Nucleus accumbens (tissue), 56 donors: ENCODE measurements at places on chromosomes 3 and 15.

- DNase-seq, result no peak
Measured at GRCh38 chr3:67897351-67898336, 243.2 kb upstream of the SUCLG2 start.

DNA sequence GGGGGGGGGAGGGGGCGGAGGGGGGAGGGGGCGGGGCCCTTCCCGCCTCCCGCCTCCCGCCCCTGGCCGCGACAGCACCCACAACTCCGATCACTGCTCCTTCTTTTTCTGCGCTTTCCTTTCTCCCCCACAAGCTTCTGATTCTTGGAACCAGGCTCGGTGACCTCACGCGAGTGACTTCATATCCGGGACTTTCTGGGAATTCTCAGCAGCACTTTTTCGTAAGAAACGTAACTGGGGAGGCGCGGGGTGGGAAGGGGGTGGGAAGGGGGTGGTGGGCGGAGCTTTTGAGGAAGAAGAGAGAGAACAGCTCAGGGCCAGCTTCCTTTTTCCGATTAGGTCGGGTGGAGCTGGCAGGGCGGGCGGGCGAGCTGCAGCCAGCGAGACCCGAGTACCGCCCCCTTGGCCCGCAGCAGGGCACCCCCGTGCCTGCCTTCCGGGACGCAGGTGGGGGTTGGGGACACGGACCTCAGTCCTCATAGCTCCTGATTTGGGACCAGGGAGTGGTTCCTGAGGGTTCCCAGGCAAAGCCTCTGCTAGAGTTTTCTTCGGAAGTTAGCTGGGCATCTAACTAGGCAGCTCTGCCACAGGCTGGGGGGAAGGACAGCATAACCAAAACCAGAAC, 14.6 kb downstream of the XIRP1 start:
- peak; percentile 77 for DNase-seq

DNA sequence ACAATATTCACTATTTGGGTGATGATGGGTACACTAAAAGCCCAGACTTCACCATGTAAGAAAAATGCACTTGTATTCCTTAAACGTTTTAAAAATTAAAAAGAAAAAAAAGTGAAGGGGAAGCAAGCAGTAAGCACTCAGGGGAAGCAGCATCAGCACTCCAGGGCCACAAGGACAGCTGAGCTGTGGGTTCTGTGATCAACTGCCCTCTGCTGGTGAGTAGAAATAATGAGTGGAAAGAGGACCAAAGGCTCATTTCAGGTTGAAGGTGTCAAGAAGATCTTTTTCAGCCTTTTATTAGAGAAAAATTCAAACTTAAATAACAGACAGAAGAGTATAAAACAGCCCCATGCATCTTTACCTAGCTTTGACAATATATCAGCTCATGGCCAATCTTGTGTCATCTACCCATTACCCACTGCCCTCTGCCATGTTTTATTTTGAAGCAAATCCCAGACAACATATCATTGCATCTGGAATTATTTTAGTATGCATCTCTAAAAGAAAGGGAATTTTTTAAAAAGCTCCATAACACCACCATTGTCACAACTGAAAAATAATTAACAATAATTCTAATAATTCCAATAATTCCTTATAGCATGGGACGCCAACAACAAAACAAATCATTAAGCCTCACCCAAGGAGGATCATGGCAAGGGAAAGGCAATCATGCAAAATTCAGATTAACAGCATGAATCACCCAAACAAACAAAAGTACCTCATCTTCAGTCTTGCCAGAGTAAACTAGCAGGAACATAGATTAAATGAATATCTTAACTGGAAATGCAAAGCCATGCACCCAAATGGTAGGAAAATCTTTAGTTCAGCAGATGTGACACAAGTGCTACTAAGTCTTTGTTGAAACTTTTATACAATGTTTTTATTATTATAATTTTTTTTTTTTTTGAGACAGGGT, 42.5 kb downstream of the TAMM41 start:
- DNase-seq, result peak; percentile 44

- no peak for DNase-seq
Measured at GRCh38 chr3:47096959-47097358, 67.0 kb downstream of the SETD2 start.

GRCh38 chr3:196711838-196712513, at the start of the genes CEP19 and PIGX:
TSS of gene CEP19 (minus strand) at chr3:196712250. CDS start at chr3:196708657, 3,593 bp downstream.
TSS of gene PIGX (plus strand) at chr3:196712377.
- peak; percentile 59 for DNase-seq

DNA sequence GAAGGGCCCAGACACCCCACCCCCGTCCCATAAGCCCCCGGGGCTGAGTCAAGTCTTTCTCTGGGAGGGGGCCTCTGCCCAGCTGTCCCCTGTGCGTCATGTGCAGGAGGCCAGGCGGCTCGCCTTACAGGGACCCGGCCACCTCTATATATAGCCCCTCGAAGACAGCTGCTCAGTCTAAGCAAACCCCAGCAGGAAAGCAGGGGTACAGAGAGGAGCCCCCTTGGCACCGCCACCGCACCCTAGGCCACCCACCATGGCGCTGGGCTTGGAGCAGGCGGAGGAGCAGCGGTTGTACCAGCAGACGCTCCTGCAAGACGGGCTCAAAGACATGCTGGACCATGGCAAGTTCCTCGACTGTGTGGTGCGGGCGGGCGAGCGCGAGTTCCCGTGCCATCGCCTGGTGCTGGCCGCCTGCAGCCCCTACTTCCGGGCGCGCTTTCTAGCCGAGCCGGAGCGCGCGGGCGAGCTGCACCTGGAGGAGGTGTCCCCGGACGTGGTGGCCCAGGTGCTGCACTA, at the start of gene KLHL40:
KLHL40 (plus strand) TSS at position 175 of the 519 bp plus-strand sequence; CDS start at position 257, 82 bp downstream.
- DNase-seq, result no peak

DNA sequence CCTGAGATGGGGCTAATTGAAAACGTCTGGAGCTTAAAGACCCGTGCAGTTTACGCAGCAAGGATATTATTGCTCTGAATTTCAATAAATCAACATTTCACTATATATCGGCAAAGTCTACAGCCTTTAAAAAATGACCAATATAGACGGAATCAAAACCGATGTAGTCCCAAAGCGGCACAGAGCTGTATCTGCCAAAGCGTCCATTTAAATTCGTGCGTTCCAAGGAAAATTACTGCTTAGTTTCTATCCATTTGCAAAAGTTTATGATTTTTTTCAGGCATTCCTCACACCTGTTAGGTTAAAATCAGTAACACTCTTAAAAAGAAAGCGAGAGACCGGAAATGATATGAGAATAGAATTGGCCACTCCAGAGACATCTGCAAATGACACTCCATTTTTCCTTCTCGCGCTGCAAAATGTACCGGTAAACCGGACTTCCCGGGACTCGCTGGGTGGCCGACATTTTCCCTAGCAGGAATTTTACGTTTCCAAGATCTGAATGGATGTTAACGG, 777 bp upstream of the EIF4A2 start:
- DNase-seq, result no peak

DNA sequence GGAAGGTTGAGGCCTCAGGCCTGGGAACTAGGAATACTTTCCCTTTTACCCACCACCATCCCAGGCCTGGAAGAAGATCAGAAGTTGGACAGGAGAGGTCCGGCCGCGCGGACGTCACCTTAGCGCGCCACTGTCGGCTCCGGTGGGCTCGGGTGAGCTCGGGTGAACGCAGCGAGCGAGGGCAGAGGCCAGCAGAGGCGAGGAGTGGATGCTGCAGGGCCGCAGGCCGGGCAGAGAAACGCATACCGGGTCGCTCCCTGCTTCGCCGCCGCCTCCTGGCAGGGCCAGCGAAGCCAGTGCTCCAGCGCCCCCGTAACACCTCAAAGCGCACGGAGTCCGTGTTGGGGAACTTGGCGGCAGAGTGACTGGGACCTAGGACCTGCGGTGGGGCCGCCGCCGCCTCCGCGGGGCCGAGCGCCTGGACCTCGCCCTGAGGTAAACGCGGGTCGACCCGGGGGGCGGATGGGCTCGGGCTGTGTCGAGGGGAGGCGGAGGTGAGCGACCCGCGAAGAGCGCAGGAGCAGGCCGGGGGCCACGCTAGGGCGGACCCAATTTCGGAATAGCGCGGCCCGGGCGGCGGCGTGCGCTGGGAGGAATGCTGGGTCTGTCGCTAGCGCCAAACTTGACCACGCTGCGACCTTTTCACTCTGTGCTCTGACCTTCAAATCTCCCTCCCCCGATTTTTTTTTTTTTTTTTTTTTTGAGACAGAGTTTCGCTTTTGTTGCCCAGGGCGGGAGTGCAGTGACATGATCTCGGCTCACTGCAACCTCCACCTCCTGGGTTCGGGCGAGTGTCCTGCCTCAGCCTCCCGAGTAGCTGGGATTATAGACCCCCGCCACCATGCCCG, 1.6 kb downstream of the CYP11A1 start:
- no peak for DNase-seq

GRCh38 chr3:149812165-149812605, 830 bp upstream of the RNF13 start:
- no peak for DNase-seq

- DNase-seq, result no peak
Measured at GRCh38 chr15:70491201-70491621, 272.1 kb downstream of the UACA start.

GRCh38 chr3:126568776-126569342, 10.1 kb upstream of the C3orf22 start:
- no peak for DNase-seq

- no peak for DNase-seq
Measured at GRCh38 chr3:14617508-14618023, 34.0 kb upstream of the CCDC174 start.

DNA sequence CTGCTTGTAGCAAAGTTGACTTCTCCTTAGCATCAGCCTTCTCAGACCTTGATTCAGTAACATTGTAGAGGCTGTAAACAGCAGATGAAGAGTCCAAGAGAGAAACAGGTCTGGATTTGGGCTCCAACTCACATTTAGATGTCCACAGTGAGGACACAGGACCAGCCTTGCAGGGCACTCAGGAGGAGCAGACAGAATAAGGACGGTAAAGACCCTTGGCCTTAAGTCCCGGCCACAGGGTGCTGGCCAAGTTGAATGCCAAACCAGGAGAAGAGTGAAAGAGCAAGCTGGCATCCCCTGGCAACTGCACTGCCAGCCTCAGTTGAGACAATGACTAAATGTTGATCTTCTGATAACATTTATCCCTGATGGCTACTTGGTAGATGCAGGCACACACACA, 136.3 kb downstream of the LRRK1 start:
- no peak for DNase-seq

GRCh38 chr3:46662771-46663551, 30.5 kb downstream of the ALS2CL start:
- no peak for DNase-seq

- DNase-seq, result no peak
Measured at GRCh38 chr3:115246461-115247020, 99.5 kb upstream of the ZBTB20 start.

GRCh38 chr3:192229866-192230265, 497.5 kb downstream of the FGF12 start:
- DNase-seq, result no peak

DNA sequence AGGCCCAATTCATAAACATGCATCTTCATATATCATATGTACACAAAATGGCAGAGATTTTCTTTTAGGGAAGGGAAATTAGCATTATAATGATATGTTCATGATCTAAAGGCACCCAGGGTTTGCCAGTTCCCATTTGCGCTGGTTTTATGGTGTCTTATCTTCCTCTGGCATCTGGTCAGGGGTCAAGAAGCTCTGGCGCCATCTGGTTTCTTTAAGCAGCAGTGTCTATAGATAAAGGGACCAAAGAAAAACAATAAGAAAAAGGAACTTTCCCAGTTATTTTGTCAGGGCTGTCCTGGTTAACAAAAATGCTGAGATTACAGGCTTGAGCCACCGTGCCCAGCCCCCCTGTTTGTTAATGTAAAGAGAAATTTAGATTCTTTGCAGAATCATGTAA, 3.3 kb upstream of the DCP1A start:
- DNase-seq, result no peak

GRCh38 chr3:144307951-144308350, 336.3 kb downstream of the DIPK2A start:
- no peak for DNase-seq

DNA sequence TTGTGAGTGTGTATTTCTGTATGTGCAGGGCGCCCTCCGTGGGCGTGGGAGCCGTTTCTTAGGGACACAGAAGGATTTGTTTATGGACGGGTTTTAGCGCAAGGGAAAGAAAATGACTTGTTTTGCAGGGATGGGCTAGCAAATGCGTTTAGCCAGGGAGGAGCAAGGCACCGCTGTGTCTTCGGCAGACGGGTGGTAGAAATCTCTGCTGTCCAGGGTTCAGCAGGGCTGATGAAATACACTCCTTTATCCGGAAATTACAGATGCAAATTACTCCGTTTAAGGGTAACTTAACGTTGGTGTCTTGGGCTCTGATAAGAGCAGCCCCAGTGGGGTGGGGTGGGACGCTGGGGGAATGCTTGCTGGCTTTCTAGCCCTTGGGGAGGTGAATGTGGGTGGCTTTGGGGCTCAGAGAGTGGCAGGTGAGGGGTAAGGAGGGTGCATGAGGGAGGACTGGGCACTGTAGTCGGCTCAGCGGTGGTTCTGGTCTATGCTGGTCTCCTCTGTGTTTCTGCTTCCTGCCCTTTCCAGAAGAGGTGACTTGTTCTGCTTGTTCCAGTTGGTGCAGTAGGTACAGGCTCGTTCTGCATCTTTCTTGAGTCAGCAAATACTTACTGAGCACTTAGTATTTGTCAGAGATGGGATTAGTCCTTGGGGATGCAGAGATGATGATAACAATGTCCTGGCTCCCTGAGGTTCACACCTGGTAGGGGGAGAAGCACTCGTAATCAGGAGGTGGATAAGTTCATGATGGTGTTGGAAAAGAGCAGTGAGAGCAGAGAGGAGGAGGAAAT, 954 bp downstream of the SV2B start:
- DNase-seq, result no peak

DNA sequence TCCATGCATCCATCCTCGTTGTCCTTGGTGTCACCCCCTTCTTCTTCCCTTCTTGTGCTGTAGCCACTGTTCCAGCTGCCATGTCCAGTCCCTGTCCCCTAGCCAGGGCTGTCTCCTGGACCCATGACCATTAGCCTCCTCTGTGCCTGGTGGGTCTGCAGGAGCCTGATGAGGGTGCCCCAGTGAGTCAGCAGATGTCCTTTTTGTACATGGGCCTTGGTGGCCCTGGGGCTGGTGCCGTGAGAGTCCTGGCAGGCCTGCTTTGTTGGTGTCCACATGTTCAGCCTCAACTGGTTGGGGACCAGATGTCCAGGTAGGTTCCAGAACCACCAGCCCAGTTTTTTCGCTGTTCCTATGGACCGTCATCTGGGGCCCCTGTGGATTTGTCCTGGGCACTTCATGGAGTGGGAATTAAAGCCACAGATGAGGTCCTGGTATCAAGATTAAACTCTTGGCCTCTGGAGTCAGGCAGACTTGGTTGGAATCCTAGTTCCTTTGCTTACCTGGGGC, 66.1 kb downstream of the FBLN2 start:
- no peak for DNase-seq

DNA sequence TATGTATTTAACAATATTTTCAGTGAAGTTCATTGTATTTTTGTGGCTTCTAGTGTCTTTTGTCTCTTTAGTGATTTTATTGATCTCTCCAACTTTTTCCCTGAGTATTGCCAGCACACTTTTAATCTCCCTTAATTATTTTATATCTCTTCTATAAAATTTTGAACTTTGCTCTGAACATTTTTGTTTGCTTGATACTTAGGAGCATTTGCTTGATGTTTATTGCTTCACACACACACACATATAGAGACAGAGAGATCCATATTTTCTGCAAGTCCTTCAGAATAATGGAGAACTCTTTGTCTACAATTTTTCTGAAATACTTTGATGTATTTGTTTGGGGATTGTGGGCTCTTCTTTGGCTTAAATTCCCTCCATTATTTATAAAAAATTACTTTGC, 213.8 kb downstream of the SLC9A9 start:
- DNase-seq, result no peak

GRCh38 chr3:18593231-18593630, 168.1 kb upstream of the SATB1 start:
- DNase-seq, result no peak
